ENCODE measurements at places on chromosomes 6 and 20.
A peak's percentile ranks its signal among the peaks of the same experiment; 100 is the strongest.

DNA sequence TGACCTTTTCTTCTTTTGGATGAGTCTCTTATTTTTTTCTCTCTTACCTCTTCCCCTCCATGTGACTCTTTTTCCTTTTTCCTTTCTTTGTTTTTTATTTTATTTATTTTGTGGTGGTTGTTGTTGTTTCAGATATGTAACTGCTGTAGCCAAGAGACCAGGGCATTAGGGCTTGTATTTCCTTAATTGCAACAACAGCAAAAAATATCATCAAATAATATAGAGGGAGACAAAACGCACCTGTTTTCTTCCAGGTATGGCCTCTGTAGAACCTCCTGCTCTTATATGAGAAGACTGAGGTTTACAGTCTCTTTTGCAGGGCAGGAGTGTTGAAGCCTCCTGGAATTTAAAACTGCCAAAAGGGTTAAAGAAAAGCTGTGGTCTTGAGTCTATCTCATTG is 149.3 kb downstream of the SYNDIG1 start:
- no peak for DNase-seq

DNA sequence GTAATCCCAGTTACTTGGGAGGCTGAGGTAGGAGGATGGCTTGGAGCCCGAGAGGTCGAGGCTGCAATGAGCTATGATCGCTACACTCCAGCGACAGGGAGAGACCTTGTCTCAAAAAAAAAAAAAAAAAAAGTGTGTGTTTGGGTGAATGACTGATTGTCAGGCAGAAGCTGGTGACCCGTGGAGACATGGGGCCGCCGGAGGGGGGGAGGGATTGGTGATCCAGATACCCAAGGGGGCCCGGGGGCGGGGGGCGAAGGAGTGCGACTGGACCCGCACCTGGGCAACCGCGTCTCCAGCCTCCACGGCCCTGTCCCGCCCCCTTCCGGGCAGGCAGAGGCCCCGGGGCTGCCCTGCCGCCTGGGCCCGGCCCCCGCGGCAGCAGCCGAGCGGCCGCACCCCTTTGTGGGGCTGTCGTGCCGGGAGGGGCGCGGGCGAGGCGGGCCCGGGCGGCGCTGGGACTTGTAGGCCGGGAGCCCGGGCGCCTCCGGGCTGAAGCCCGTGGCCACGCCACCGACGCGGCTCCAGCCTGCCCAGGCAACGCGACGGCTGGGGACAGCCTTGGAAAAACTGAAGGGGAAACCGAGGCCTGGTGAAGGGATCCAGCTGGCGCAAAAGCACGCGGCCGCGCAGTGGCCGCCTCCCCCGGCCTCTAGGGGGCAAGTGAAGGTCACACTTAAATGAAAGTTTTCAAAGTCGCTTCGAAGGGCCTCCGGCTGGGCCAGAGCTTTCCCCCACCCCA is 2.1 kb upstream of the RBM38 start:
- peak; percentile 60 for DNase-seq

GRCh38 chr6:84641076-84641475 is 123.3 kb downstream of the TBX18 start:
- no peak for DNase-seq

DNA sequence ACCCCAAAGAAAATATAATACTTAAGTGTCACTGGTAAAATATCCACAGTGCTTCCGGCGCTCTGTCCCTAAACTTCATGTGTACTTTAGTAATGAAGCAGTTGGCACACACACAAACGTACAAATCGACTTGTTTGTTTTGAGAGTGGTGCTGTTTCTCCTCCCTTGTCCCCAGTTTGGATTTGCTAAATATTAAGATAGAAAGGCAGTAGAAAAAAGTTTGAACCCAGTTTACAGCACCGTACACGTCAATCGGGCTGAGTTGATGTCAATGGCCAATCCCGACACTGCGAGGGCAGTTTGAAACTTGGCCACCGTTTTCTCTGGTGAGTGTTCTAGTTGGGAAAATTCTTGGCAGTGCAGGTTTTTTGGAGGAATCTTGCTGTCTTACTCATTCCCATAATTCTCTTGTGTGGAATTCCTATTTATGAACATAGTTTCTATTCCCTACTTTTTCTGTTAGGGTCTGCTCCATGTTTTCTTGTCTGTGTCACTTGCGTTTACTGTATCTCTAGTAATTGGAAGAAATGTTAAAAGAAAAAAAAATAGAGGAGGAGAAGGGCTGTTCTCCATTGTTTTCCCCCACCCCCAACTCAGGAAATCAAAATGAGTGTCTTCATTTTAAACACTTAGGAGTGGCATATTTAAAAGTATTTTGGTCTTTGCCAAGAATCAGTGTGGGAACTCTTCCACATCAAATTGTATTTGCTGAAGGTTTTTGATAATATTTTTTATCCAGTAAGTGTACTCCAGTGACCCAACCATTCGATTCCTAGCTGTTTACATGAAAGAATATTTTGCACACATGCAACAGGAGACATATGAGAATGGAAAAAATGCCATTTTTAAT is 72.3 kb downstream of the OR2B2 start:
- DNase-seq: peak; percentile 79

DNA sequence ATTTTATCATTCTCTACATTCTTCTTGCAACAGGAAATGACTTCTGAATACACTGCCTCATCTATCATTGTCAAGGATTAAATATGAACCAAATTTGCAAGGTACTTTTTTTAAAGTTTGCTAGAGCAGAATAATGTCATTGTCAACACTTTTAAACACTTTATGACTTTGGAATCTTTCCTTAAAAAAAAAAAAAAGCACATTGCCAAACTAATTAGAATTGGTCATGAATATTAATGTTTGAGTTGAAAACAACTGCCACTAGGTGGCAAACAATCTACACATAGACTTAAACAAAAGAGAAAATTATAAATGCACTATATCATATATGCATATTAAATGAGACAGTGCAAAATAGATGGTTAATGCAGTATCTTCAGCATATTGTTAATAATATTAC is 32.5 kb upstream of the TMEM244 start:
- DNase-seq: no peak

DNA sequence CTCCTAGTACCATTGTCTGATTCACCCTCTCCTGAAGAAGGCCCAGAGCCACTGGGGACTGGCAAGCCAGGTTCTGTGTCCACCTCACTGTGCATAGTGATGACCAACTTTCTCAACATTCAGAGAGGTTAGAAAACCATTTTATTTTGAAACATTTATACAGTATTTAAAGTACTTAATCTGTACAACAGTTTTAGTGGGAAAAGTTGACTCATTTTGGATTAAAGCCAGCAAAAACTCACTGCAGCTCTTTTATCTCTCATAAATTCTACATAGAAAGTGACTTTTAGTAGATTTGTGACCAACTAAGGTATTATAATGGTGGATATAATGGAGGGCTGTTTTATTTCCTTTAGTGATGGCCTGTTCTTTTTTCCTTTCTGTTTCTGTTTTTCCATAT is 9.7 kb downstream of the TULP4 start:
- peak; percentile 3 for DNase-seq

DNA sequence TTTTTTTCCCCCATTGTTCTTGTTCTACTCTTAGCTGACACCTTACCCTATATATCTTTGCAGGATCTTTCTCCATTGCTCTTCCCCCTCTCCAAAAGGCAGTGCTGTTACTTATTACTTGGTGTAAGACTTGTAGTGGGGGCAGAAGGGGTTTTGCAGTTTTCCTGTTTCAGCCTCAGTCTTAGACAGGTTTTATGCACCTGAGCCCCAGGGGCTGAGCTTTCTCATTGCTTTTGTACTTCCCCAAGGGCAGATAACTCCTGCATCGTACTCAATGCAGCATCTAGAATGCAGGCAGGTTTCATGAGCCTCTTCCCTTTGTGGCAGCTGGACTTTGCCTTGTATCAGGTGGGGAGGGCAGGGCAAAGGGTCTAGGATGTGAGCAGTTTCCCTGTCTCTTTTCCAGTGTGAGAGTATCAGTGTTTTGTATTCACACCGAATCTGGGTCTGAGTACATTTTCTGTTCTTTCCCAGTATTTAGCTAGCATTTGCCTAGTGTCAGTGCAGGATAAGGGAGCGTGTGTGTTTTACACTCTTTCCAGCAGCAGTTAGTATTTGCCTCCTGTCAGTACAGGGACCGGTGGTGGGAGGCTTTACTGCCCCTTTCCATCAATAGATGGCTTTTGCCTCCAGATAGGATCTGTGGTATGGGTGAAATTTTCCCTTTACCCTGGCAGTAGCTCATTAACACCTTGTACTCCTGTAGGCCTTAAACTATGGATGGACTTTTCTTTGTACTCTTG is 19.6 kb downstream of the CYB5R4 start:
- no peak for DNase-seq

- peak; percentile 3 for DNase-seq
Observed at GRCh38 chr6:23137611-23138010, 568.2 kb downstream of the HDGFL1 start.

DNA sequence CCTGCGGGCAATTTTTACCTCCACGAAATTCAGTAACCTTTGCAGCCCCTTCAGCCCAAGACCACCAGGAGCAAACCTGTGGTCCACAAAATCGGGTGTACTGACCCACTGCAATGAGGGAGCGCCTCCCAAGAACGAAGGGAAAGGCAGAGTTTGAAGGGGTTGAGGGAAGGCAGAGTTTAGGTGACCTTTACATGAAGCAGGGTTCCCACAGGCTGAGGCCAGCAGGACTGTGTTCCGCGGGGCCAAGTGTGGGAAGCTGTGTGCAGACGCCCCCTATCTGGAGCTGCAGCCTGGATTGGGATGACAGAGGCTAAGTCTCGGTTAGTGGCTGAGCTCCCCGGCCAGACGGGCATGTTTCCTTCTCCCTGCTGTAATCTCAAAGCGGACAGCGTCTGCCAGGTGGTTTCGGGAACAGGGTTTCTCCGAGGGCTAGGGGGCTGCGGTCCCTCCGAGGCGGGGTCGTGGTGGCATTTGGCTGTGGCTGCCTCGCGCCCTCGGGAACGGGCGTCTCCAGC is 826 bp upstream of the PYGB start:
- DNase-seq: peak; percentile 78

DNA sequence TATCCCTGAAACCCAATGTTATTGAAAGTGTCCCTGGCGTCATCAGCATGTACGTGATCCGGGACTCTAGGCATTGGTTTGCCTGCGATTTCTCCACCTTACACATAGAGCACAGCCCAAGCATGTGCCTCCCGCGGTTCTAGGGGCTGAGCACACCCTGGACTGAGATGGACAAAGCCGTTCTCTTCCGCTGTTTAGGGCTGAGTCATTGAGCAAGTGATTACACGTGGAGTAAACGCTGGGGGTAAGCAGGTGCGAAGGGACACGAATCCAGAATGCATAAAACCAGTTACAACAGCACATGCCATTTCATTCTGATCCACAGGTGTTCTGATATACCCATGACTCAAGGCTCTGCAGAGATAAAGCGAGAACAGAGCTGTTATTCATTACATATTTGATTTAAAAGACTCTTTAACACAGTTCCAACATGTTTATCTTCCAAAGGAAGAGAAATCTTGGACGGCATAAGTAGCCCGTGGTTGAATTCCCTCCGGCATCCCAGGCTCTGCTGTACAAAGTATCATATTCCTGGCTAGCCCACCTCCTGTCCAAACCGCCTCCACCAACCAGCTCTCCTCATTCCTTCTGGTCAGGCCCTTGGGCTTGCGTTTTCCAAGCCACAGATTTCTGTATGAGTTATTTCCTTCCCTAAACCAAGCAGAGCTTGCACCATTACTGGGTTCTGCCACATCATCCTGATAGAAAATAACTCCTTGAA is 36.1 kb upstream of the THBS2 start:
- no peak for DNase-seq

- DNase-seq: no peak
Observed at GRCh38 chr20:58072695-58073671, 155.5 kb downstream of the ANKRD60 start.

- no peak for DNase-seq
Observed at GRCh38 chr6:18247002-18247401, 17.3 kb downstream of the DEK start.

- DNase-seq: no peak
Observed at GRCh38 chr20:12305188-12305950, 387.7 kb downstream of the BTBD3 start.

GRCh38 chr20:32663335-32664011 is 10.3 kb downstream of the C20orf203 start:
- no peak for DNase-seq

GRCh38 chr20:15056246-15056645 is 718.8 kb upstream of the FLRT3 start:
- DNase-seq: no peak

DNA sequence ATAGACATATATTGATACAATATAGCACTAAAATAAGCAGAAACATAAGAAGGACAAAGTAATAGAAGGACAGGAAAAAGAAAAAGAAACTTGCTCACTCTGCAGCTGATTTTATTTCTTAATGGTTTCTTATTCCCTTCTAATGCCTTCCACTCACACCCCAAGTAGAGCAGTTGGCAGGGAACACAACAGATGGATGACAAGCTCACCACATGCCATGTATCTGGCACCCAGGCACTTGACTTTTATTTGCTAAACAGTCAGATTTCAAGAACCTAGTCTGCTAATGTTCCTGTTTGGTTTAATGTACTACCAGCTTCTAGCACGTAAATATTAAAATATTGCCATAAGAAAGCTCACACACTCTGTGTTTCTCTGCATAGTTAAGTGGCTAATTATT is 87.1 kb downstream of the COL19A1 start:
- no peak for DNase-seq

GRCh38 chr6:35607517-35608233 is 81.0 kb downstream of the FKBP5 start:
- no peak for DNase-seq

DNA sequence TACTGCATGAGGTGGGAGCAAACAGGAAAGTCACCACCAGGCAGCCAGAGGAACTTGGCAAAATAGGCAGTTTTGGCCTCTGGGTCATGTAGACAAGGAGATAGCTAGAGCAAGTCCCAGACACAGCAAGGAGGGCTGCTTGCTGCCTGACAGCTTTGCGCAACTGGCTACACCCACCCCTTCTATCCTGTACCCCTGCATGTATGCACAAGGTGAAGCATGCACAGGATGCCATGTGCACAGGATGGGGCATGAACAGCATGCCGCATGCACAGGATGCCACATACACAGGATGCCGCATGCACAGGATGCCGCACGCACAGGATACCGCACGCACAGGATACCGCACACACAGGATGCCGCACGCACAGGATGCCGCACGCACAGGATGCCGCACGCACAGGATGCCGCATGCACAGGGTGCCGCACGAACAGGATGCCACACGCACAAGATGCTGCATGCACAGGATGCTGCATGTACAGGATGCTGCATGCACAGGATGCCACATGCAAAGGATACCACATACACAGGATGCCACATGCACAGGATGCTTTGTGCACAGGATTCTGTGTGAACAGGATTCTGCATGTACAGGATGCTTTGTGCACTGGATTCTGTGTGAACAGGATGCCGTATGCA is 104.9 kb upstream of the IYD start:
- no peak for DNase-seq

- DNase-seq: peak; percentile 53
Observed at GRCh38 chr6:106360410-106360988, at the start of gene CRYBG1. CRYBG1 (plus strand) TSS chr6:106360717; CDS start chr6:106360909, 192 bp downstream.

DNA sequence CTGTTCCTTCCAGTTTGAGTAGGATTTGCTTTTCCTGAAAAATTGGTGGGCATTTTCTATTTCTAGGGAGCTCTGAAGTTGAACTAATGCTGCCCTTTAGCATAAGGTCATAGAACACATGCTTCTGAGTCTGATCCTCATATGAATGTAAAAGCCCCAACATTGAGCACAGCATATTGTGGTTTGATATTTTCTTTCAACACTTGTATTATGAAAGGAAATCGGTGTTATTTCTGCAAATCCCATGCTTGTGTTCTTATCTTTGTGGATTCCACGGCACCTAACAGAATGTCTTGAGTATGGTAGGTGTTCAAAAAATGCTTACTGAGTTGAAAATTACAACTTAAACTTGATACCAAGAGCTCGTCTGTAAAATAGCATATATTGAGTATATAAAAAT is 85.8 kb downstream of the TRMT11 start:
- DNase-seq: no peak
